Stimulated activated CD4-positive, alpha-beta T cell treated with anti-CD3 and anti-CD28 coated beads, Interleukin-4, amount 100 ng/mL, for 4 hours (primary cell): ENCODE measurements at places on chromosomes 1 and 21.

DNA sequence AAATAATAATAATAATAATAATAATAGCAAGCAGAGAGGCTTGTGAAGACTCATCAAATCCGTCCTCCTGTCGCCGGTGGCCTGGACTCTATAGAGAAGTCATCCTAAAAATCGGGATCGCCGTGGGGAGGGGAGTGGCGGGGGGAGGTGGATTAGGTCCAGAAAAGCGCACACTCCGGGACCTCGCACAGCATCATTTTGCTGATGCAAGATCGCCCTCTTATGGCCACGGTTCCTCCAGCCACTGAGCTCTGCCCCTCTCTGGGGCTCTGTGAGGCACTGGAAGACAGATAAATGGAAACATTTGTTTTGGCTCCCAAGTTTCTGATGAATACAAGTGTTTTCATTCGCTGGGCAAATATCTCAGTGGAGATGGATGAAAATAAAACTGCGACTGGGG, 612.0 kb downstream of the MATN1 start:
- DNase-seq, result no peak

GRCh38 chr1:119617751-119618691, 30.0 kb downstream of the ZNF697 start:
- no peak for DNase-seq

DNA sequence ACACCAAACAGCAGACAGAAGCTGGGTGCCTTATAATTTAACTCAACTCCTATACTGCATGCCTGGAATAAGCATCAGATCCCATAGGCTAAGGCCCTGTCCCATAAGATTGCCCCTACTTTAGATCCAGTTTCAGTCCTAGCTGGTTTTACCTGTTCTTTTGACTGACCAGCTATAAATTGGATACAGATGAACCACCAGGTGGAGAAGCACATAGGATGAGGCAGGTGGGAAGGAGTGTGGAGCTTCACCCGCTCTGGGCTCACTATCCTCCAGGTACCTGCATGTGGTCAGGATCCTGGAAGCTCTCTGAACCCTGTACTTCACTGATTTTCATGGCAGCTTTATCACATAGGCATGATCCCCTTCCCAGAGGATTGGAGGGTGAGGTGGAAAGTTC, 51.3 kb downstream of the MAST2 start:
- no peak for DNase-seq

DNA sequence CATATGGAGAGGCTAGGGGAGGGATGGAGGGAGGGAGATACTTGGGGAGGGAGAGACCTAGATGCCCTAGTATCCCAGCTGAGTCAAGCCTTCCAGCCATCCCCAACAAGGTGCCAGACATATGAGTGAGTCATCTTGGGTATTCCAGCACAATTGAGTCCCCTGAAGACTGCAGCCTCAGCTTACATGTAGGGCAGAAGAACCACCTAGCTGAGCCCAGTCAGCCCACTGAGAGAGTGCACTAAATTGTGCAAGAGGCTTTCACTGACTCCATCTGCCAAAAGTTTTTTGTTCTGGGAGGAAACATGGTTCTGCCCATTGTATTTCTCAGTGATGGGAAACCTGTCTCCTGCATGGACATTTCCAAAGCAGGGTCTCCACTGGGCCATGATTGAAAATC, 76.4 kb downstream of the FOXD2 start:
- no peak for DNase-seq

DNA sequence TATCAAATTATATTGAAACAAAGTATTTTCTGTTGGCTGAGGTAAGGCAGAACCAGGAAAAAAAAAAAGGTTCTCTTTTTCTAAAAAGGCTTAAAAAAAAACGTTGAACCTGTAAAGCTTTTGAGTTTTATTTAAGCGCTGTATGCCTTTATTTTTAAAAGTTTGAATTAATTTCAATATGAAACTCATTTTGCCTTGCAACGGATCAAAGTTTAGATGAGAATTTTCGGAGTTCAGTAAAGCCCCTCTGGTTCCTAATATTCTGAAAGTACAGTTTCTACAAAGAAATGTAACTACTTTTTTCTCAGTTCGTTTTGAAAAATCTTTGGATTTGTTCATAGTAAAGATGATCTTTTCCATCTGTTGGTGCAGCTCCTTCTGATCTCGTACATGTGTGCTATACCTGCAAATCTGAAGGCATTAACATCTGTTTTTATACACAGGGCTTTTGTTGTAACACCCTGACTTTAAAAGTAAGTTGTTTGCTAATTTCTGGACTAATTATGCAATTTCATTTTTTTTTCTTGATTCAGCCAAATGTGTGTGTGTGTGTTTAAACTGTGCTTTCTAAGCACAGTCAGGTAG, 1.7 kb downstream of the ZBTB18 start:
- no peak for DNase-seq

- DNase-seq, result no peak
Observed at GRCh38 chr1:196779093-196779492, 4.5 kb downstream of the CFHR3 start.

GRCh38 chr1:12629511-12629956, 11.5 kb upstream of the DHRS3 start:
- DNase-seq, result no peak

DNA sequence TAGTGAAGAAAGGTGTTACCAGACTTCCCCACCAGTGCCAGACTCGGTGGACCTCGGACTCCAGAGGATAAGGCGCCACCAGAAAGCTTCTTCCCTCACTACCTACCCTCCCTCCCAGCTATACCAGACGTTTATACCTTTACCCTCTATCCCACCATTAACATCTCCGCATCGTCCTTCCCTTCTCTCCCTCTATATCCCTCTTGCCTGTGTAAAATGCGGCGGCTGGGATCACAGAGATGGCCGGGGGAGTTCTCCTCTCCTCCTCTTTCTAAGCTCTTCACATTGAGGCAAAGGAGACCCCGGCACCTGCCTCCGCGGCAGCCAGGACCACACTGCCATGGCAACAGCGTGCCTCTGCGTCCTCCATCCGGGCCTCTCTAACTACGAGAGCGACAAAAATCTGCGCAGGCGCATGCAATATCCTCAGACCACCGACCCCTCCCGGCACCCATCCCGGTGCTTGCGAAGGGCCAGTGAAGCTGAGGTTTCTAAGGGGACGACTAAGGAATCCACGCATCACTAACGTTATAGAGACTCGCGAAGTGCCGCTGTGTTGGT, at the start of gene CCDC181:
Gene CCDC181, minus strand, starts transcription at position 394 of the 561 bp plus-strand sequence. CDS start 2,547 bp downstream, outside the sequence.
- DNase-seq, result peak; percentile 39

GRCh38 chr21:14864211-14865021, 200.4 kb downstream of the NRIP1 start:
- peak; percentile 7 for DNase-seq

DNA sequence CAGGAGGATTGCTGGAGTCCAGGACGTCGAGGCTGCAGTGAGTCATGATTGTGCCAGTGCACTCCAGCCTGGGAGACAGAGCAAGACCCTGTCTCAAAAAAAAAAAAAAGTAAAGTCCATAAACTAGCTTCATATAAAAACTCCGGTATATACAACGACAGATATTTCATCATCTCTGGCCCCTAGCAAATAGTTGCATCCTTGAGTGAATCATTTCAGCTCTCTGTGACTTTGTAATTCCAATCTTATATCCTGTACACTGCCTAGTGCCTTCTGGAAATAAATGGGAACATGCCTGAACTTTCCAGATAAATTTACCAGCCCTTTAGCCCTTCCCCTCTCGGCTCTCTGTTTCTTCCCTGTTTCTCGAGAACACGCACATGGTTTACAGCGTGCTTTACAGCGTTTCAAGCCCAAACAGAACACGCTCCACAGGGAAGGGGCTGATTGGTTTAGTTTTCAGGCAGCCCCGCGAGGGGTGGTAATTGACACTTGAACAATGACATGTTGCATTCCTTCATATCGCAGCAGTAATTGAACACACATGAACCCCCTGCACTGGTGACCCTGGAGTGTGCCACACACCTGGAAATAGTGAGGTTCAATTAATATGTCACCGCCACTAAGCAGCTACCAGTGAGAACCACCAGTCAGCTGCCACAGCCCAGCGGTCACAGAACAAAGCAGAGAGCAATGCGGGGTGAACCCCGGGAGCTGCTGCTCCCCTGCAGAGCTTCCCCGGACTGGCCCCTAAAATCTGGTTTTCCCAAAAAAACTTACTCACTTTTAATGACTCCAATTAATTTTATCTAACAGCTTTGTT, 35.7 kb upstream of the SIM2 start:
- no peak for DNase-seq

DNA sequence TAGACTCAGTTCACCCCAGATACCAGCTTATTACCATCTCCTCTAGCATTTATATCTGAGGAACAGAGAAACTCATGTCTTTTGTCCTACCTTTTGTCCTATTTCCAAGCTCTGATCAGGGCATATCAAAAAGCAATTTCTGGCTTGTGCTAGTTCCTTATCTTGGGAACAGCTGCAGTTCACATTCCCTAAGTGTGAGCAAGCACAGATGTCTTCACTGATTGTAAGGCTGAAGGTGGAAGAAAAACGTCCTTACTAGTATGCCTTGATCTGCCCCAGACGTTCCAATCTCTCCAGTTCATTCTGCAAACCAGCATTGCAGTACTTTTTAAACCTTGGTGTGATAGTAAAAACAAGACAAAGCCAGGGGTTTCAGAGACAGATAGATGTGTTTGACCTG, 139.8 kb downstream of the NCAM2 start:
- no peak for DNase-seq
